PC-3 (cell line): ENCODE measurements at places on chromosomes 16 and 17.

DNA sequence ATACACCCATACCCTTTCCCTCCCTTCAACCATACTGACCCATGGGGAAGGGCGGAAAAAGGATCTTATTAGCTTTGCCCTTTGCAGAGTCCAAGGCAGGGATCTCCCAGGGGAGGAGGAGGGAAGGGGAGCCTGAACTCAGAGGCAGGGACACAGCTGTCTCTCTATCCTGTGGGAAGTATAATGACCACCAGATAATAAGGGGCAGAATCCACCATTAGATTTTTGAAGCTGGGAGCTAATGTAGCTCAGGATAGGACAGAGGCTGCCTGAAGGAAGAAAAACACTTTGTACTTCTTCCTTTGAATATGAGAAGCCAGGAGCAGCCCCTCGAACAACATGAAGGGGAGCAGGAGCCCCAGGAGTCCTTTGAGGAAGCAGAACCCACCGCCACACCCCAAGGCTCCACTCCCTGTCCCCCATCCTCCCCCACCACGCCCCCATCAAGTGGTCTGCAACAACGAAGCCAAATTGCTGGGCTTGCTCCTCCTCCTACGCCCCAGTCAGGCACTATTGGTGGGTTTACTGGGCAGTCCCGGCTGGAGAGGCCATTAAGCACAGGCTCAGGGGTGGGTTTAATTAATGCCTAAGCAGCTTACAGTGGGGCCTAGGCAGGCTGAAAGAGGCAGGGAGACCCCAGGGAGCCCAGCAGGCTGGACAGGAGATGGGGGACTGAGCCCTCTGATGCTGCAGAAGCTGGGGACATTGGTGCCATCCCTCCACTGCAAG is 5.3 kb downstream of the MPP2 start:
- no peak for DNase-seq

- DNase-seq = no peak
Measured at GRCh38 chr16:1169285-1170075, 16.6 kb downstream of the CACNA1H start.

- DNase-seq = peak; percentile 54
Measured at GRCh38 chr17:80455336-80455710, 21.1 kb downstream of the NPTX1 start.

- no peak for DNase-seq
Measured at GRCh38 chr17:17058304-17058703, 16.0 kb downstream of the MPRIP start.

GRCh38 chr16:89841275-89841674 is 13.0 kb downstream of the SPIRE2 start:
- no peak for DNase-seq

DNA sequence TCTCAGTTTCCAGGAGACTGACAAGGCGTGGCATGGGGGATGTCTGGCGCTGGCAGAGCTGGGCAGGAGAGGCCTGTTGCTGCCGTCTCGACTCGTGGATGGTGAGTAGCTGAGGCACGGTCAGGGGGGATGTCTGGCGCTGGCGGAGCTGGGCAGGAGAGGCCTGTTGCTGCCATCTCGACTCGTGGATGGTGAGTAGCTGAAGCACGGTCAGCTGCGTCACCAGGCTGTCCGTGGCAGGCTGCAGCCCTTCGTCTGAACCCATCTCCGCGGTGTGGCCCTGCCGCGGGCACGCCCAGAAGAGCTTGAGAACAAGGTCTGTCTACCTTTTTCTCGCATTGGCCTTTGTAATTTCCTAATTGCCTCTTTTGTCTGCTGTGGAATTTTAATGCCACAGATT is 25.0 kb downstream of the ZNF750 start:
- no peak for DNase-seq

- DNase-seq = peak; percentile 83
Measured at GRCh38 chr16:19696328-19696727, 21.7 kb downstream of the KNOP1 start.

DNA sequence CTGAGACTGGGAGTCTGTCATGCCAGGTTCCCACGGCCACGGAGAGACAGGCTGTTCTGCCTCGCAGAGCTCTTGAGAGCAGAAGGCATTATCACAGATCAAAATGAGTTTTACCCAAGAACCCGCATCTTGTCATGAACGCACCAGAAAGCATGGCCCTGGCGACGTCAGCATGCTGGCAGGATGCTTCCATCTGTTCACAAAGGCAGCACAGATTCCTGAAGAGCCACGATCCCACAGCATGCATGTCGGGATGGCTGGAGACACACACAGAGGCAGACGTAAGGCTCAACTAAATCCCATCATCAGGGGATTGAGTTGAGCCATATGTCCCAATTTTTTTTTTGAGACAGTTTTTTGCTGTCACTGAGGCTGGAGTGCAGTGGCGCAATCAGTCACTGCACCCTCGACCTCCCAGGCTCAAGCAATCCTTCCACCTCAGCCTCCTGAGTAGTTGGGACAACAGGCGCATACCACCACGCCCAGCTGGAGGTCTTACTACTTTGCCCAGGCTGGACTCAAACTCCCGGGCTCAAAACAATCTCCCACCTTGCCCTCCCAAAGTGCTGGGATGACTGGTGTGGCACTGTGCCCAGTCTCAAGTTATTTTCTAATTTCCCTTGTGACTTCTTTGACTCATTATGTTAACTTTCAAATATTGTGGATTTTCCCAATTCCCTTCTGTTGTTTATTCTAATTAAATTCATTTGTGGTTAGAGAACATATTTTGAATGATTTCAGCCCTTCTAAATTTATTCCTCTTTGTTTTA is 11.1 kb downstream of the FANCA start:
- no peak for DNase-seq

DNA sequence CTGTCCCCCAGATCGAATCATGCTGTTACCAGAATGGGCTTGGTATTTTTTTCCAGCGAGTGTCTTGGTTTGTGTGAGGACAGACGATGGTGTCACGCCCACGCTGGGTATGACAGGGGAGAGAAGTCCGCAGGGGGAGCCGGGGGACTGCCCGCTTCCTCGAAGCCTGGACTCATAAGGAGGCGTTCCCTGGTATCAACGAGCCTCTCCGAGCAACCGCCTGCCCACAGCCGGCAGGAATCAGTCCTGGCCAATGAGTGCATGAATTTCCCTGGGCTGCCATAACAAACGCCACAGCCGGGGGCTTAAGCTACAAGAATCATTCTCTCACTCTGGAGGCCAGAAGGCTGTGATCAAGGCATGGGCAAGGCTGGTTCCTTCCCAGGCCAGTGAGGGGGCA is 26.1 kb upstream of the JPH3 start:
- DNase-seq = no peak

- no peak for DNase-seq
Measured at GRCh38 chr17:77719806-77720205, 238.7 kb upstream of the TNRC6C start.

DNA sequence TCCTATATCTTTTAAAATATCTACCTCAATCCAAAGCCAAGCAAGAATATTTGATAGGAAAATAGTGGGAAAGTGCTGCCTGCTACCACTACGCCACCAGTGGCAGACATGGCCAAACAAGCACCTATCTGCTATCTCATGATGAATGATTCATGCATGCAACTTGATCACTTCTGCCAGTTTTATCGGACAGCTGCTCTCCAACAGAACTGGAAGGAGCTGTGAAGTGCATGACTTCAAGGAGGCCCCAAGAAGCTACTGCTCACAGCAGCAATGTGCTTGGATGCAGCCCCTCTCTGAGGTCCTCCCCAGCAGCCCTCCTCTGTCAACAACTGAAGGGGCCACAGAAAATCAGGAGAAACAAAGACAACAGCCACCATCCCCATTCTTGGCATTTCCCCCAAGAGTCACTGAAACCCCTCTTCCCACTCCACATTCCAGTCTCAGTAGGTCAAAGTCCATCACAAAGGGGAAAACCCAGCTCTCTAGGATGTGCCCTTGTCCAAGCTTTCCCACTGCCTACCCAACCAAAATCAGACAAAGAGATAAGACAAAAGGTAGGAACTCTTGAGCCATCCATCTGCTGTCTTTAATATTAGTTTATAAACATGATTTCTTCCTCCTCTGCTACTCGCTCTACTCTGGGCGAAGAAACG is 215.3 kb downstream of the C16orf78 start:
- DNase-seq = no peak

DNA sequence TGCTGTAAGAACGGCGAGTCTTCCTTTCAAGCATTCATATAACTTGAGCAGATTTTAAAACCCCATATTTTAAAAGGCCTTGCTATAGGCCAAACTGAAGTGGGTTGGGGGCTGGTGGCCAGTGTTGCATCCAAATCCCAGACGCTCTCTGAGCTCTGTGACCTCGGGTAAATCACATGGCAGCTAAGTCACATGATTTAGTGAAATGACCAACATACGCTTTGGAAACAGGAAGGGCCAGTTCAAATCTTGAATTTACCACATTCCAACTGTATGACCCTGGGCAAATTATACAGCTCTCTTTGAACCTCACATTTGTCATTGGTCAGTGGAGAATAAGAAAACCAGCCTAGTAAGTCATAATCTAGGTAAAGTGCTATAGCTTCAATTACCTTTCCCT is 519.3 kb downstream of the HAPSTR1 start:
- DNase-seq = no peak

- DNase-seq = no peak
Measured at GRCh38 chr16:4094127-4094773, 22.0 kb downstream of the ADCY9 start.

GRCh38 chr17:43528319-43528987 is 17.7 kb downstream of the ETV4 start:
- DNase-seq = no peak

- no peak for DNase-seq
Measured at GRCh38 chr17:28724500-28725165, 1.4 kb downstream of the TLCD1 start.

DNA sequence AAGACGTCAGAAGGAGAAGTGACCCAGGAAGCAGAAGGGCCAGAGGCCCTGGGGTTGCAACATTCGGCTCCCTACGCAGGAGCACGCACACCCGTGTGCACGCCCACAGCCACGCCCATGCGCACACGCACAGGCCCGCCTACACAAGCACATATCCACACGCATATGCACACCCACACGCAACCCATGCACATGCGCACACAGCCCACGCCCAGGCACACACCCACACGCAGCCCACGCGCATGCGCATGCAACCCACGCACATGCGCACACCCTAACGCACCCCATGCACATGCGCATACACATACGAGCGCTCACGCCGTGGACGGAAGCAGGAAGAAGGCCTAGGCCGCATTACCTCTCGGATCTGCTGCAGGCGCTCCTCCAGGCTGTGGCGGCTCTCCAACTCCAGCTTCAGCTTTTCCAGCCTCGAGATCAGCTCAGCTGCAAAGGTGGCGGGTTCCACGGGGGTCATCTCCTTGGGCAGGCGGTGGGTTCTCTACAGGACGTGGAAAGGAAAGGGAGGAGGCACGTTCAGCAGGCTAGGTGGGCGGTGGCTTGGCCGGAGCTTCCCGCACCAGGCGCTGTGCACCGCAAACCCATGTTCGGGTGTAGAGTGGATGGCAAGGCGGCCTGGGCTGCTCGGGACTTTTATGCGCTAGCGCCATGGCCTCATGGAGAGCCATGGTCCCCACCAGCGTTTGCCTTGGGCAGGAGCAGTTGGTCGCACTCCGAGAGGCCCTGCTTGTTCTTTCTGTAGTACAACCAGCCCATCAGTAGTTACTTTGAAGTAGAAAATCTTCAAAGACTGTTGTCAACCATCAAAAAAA is 23.4 kb downstream of the AXIN2 start:
- no peak for DNase-seq

GRCh38 chr16:4882633-4883285 is 35.5 kb downstream of the UBN1 start:
- peak; percentile 94 for DNase-seq

DNA sequence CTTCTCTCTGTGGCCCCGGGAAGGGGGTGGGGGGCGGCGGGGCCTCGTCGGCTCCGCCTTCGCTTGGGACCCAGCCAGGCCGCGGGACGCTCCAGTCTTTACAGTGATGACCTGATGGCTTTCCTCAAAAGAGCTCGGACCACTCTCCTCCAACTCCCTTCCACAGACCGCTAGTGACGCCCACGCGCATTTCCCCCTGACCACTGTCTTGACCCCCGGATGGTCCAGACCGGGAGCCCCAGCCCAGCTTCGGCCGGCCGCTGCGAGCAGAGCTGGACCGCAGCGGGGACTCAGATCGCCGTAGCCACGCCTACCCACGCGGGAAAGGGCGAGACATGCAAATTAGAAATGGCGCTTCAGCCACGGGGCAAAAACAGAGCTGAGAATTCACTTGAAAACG is 81.6 kb upstream of the RNU2-1 start:
- no peak for DNase-seq

- no peak for DNase-seq
Measured at GRCh38 chr17:71870546-71870862, 250.3 kb upstream of the SOX9 start.

DNA sequence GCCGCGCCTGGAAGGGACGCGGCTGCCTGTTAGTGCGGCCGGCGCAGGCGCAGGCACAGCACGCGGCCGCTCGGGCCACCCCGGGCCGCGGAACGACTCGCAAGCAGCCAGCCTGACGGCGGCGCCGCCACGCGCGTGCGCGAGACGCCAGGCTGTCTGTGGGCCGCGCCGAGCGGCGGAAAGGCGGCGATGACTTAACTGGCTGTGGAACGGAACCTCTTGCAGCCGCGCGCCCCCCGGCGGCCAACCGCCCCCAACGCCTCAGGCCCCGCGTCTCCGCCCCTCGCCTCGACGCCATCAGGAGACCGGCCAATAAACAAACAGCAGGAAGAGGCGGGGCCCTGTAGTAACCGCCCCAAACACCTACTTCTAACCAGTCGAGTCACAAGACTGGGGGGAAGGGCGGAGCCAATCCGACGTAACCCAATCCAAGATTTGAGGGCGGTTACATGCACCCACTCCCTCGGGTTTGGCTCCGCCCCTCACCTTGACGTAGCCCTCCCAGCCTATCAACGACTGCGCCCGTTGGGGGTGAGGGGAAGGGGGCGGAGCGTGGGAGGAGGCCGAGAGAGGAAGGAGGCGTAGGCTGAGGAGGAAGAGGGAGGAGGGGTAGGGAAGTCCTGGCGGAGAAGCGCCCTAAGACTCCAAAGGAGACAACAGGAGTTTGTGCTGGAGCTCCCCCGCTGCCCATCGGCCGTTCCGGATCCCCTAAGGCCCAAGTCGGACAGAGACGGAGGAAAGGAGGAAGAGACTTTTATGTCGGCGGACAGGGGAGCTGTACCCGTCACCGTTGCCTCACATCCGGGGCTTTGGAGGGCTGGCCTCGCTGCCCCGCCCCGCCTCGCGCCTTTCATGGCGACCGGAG is at the start of gene FBRS:
Gene FBRS, plus strand, starts transcription at position 566 of the 865 bp plus-strand sequence. CDS start 1,088 bp downstream, outside the sequence.
- DNase-seq = peak; percentile 99

DNA sequence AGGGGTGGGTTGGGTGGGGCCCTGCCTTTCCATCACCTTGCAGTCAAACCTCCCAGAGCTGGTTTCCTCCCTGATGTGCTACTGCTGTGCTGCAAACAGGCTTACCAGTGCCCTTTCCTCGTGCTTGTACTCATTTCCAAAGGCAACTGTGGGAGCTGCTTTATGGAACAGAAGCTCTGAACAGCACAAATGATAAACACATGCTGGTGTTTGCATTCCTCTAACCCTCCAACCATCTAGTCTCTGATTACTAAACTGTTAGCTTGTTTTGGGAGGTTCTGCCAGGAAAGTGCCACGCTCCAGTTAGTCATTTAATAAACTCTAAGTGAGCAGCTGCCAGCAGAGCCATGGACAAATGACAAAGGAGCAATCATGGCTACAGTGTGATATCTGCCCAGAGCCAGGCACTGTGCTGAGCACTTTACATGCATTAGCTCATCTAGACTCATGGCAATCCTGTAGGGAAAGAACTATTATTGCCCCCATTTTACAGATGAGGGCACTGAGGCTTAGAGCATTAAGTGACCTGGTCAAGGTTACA is 110.4 kb downstream of the VAT1L start:
- no peak for DNase-seq
